Thyroid gland (tissue), 4 donors: ENCODE measurements at places on chromosomes 1 and 21.

- no peak for DNase-seq
Measured at GRCh38 chr1:40926441-40926840, 53.1 kb upstream of the CTPS1 start.

GRCh38 chr1:64975740-64976139 lies 9.4 kb upstream of the JAK1 start:
- no peak for DNase-seq

GRCh38 chr1:189644970-189645369 lies 832.7 kb downstream of the BRINP3 start:
- no peak for DNase-seq

DNA sequence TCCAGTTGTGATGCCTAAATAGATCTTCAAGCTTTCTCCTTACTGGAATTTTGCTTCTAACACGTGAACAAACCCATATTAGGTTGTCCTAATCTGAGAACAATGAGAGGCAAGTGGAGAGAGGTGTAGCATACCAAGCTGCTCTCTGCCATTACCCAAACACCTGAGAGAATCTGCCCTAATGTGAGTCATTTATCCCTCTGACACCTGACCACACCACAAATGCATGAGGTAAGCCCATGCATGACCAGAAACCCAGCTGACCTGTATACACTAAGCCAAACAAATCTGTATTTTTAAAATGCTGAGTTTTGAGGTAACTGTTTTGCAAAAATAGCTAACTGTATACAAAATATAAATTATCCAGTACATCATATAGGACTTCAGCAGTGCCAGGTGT lies 1458.1 kb upstream of the B3GALT2 start:
- DNase-seq: no peak

- DNase-seq: no peak
Measured at GRCh38 chr1:210527091-210527490, 198.4 kb downstream of the HHAT start.

GRCh38 chr1:156284112-156284511 lies at the start of gene TMEM79:
Gene TMEM79, plus strand, starts transcription at chr1:156284325. Its CDS starts 902 bp downstream, at chr1:156285227.
- no peak for DNase-seq

DNA sequence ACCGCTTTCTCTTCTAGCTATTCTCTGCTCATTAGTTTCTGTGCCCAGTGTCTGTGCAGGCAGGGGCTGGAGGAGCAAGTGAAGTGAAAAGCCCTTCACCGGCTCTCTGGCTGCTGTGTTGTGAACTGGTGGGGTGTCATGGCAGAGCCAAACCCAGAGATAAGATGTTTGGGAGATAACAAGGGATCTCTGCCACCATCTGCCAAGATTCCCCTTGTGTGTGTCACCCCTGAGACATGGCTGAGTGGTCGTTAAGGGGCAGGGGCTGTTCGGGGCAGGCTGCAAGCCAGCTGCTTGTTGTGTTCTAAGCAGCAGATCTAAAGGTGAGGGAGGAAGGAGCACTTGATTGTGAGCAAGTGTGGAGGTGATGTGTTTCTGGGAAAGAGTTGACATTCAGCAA lies 24.5 kb downstream of the CNIH3 start:
- DNase-seq: no peak

GRCh38 chr1:51726544-51727225 lies 109.8 kb downstream of the OSBPL9 start:
- no peak for DNase-seq

DNA sequence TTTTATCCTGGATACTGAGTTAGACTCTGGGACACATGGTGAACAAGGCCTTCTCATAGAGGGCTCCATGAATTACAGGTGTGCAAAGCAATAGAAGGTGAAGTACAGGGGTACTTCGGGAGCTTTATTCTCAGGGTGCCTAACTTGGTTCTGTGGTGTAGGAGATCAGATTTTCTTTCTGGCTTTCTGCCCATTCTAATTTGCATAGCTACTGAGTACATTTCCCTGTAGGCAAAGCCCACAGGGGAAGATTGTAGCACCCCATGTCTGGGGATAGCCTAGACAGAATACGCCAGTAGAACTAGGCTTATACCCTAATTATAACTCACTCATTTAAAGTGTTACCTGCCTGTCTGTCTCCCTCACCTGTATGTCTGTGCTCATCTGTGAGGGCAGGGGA lies 49.7 kb downstream of the PGM1 start:
- DNase-seq: no peak

DNA sequence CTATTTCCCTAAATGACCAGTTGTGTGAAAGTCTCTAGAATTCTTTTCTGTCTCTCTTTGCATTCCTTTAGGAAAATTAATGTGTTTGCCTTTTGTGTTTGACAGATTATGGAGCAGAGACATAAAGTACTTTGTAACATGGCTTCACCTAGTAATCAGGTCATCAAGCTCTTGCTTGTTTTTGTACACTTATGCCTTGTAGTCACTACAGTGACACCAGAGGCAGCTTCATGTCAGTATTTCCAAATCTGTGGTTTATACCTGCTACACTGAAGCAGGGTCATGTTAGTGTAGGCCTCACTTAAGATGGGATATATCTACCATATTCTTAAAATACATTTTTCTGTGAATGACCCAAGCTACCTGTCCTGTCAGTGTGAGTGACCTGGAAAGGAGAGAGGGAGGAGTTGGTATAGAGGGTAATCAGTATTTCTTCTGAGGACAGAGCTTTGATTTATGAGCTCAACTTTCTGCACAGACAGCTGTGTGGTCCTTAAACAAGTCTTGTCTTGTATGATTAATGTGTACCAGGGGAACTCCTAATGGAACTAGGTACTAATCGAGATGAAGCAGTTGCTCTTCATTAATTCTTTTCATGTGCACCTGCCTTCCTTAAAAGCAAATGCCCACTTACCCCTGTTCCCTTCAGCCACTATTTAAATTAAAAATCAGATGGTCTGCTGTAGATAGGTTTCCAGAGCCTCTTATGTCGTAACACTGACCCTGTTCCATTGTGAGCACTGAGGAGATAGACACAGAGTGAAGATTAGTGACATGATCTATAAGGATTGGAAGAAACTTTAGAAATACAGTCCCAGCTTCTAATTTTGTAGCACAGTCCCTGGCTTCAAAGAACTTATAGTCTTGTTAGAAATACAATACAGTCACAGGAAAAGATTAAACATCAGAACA lies 45.7 kb downstream of the MACO1 start:
- no peak for DNase-seq

DNA sequence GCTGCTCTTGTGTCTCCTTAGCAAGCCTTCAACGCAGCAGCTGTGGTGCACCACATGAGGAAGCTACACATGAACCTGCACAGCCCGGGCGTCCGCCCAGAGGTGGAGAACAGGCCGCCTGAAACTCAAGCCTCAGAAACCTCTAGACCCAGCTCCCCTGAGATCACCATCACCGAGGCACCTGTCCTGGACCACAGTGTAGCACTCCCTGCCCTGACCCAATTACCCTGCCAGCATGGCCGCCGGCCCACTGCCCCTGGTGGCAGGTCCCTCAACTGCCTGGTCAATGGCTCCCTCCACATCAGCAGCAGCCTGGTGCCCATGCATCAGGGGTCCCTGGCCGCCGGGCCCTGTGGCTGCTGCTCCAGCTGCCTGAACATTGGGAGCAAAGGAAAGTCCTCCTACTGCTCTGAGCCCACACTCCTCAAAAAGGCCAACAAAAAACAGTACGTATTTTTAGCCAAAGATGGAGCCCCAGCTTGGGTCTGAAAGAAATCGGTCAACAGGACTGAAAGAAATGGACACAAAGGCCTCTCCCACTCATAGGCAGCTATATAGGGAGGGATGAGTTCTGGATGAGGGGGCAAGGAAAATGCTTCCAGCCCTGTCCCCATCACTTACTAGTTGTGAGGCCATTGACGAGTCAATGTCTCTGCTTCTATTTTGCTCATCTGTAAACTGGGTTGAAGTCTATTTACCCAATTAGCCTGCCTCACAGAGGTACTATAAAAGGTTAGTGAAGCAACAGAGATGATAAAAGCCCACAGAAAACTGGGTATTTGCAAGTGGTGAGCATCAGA lies 28.5 kb downstream of the CAMK1G start:
- DNase-seq: no peak

DNA sequence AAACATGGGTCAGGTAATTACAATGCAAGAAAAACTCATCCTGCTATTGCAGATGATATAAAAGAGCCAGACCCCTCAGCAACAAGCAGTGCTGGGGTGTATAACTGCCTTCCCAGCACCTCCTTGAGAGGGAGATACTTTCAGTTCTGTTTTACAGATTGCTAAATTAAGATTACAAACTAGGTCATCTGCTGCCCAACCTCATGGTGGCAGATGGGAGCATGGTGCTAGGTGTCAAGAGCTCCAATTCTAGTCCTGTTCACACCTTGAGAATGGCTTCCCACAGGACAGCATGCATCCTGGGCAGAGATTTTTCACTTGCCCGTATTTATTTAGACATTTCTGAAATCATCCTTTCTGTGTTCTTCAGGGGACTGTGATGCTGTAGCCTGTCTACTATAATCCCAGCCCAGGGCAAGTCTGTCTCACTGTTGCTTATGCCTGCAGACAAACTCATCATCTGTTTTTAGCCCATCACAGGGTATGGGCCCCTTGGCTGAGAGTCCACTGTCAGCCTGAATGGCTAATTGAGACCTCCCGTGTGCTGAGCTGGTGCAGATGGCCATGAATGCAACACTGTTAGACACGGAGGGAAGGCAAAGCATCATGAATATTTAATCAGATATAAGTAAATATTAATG lies 40.2 kb upstream of the PBX1 start:
- no peak for DNase-seq

GRCh38 chr21:38468989-38469388 lies 29.3 kb downstream of the ERG start:
- no peak for DNase-seq

- DNase-seq: peak; percentile 16
Measured at GRCh38 chr1:20321573-20321972, 30.9 kb downstream of the VWA5B1 start.

GRCh38 chr1:98792123-98792522 lies 130.6 kb downstream of the SNX7 start:
- no peak for DNase-seq

GRCh38 chr1:89762386-89762778 lies 58.5 kb upstream of the LRRC8D start:
- no peak for DNase-seq

DNA sequence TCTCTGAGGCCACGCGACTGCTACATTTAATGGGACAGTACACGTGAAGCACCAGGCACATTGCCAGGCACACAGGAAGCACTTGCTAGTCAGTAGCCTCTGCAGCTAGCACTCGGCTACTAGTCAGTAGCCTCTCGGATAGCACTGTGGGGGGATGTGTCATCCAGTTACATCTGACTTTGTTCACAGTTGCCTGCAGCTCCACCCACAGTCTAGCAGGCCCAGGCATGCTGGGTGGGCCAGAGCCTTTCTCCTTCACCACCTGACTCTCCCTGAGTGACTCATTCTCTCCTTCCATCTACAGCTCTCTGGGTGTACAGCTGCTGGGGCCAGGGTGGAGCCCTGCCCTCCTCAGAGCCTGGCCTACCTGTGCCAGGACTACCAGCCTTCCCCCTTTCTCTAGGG lies 51.5 kb downstream of the PTPRF start:
- DNase-seq: no peak

DNA sequence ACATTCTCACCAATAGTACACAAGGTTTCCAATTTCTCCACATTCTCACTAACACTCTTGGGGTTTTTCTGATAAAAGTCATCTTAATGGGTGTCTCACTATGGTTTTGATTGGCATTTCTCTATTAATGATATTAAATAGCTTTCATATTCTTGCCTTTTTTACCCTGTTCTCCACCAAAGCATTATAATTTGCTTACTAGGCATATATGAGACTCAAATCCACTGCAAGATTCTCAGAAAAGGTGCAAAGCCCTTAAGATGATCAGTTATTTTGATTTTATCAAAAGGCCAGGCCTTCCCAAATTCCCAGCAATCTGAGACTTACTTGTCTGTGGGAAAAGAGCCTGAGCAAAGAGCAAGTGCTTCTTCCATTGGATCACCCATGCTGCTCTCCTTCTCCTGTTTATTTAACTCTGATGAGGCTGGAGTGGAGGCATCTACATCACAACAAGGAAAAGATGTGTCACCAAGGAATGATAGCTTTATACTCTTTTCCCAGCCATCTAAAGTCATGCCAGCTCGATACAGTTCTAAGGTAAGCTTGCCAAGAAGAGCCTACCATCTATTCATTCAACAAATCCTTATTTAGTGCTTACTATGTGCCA lies 24.6 kb downstream of the CLSPN start:
- DNase-seq: no peak

DNA sequence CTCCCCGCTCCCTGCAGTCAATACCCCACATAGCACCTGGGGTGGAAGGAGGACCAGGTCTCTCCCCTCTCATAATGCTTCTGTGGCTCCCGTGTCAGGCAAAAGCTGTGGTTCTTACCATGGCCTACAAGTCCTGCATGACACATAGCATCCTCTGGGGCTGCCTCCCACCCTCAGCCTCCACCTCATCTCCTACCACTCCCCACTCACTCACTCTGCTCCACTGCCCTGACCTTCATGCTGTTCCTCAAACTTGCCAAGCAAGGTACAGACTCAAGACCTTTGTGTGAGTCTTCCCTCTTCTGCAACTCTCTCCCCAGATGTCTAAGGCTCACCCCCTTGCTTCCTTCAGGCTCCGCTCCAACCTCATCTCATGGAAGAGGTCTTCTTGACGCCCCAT lies 28.0 kb upstream of the VANGL1 start:
- no peak for DNase-seq

GRCh38 chr1:167627615-167627864 lies 2.5 kb upstream of the RCSD1 start:
- no peak for DNase-seq

DNA sequence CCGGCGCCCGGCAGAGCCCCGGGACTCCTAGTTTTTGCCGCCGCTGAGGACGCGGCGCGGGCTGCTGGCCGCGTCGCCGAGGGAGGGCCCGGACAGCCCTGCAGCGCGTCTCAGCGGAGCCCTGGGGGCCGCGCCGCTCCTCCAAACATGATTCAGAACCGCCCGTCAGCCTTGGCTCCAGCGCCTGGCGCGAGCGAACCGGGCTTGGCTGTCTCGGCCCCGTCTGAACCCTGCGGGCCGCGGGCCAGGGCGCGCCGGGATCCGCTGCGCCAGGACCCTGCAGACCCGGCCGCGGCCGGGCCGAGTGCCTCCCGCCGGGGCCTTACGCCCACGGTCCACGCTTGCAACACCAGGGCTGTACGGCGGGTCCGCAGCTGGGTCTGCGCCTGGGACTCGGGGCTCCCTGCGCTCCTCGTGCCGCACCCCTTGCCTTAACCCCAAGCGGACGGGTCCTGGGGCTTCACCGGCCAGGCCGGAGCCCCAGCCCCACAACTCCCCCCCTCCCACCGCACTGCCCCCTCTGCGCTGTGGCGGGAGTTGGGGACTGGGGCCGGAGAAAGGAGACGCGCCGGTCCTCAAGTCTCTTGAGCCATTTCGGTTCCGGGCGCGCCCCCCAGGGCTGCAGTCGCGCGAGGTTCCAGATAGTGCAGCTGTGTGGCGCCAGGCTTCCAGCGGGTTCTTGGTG lies 48.4 kb upstream of the CD34 start:
- peak; percentile 74 for DNase-seq

DNA sequence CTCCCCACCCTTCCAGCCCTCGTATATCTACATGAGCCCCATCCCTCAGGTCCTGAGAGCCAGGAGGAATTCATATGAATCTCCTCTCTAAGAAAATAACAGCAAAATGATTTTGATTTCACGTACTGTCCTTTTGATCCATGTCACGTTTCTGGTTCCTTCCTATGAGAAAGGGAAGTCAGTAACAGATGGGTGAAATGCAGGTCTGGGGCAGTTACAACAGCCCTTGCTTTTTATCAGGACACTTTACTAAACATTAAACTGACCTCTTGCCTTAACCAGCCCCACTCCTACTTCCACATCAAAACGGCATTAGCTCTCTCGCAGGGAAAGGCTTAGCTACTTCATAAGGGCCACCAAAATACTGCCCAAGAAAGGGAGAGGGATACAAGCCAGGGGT lies 59.0 kb downstream of the SPATA46 start:
- no peak for DNase-seq
